ENCODE measurements at places on chromosomes 4 and X.
A peak's percentile ranks its signal among the peaks of the same experiment; 100 is the strongest.

DNA sequence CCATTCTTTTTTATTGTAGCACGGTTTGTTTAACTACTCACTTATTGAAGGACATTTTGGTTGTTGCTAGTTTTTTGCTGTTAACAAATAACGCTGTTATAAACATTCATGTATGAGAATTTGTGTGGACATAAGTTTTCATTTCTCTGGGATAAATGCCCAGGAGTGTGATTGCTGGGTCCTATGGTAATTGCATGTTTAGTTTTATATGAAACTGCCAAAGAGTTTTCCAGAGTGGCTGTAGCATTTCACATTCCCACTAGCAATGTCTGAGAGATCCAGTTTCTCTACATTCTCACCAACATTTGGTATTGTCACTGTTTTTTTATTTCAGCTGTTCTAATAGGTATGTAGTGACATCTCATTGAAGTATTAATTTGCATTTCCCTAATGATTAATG, 66.8 kb downstream of the PLAC1 start:
- no peak for DNase-seq

DNA sequence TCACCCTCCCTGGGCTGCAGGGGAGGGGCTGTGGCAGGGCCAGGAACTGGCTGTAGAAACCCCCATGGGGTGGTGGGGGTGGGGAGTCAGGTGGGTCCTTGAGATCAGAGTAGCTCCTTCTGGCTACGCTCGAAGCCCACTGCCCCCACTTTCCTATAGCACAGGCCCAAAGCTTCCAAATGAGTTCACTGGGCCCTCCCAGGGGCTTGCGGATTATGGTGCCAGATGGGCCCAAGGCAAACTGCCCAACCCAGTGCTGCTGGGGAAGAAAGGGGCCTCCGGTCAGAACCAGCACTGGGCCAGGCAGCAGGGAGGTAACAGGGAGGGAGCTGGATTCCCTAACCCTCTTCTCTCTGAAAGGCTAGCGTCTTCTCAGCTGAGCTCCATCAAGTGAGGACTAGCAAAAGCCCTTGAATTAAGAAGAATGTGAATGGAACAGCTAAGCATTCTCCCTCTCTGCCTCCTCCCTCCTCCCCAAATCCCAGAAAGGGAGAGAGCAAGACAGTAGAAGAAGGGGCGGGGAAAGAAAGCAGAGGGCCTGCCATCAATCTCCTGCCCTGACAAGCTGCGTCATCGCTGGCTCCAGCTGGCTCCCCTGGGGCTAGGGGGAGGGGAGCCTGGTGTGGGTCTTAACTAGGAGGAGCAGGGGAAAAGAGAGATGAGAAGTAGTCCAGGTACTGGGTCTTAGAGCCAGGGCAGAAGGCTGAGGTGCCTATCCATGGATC, 34.7 kb downstream of the FRMPD3 start:
- no peak for DNase-seq

- DNase-seq = no peak
These were observed 211.2 kb upstream of the KIT start for GRCh38 chr4:54446581-54446980.

GRCh38 chrX:109372291-109372690, 109.6 kb downstream of the GUCY2F start:
- DNase-seq = no peak

- no peak for DNase-seq
These were observed 329.4 kb downstream of the NAF1 start for GRCh38 chr4:162837241-162837640.

DNA sequence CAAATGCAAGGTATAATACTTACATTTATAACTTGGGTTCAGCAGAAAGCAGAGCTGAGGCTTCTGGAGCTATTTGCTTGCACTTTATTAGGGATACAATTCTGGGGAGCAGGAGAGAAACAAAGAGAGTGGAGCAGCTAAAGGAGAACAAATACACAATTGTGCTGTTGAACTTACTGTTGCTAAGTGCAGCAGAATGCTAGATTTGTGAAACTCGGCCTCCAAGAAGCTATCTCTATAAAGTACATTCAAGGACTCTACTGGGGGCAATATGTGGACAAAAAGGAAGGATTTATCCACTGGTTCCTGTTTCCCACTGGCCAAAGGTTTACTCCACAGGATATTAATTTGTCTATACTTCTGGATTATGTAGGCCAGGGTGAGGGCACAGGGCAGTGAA, 86.8 kb downstream of the PPP1R2C start:
- no peak for DNase-seq

DNA sequence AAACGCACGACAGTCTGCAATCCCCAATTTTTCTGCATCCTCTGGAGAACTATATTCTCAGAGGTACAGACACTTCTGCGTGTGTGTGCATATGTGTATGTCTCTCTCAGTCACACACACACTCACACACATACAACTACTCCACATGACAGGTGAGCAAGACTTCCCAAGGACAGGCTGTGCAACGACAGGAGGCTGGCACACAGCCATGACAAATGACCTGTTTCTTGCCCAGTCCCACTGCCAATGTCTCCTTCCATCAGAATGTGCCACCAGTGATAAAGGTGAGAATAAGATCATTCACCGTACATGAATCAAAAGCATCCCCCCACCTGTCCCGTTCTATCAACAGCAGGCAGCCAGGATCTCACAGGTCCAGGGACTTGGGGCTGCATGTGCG, 52.4 kb downstream of the PPP2R2C start:
- no peak for DNase-seq

DNA sequence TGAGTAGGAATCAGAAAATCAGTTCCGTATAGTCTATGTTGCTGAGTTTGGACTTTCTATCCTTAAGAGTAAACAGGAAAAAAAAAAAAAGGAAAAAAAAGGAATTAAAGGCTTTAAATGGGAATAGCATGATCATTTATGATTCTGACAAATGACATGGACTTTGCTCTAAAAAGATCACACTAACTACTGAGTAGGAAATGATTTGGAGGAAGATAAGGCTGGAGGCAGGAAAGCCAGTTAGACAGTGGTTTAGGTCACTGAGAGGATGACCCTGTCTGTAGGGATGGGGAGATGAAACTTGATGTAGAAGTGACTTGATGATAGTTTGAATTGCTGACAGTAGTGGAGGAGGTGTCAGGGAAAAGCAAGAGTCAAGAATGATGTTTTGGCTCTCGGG, 9.2 kb upstream of the JADE1 start:
- no peak for DNase-seq

- DNase-seq = no peak
These were observed 109.9 kb upstream of the FAM47C start for GRCh38 chrX:36898301-36898700.

- no peak for DNase-seq
These were observed 89.3 kb upstream of the KLF3 start for GRCh38 chr4:38574559-38575333.

- no peak for DNase-seq
These were observed 8.1 kb downstream of the SH3BP2 start for GRCh38 chr4:2800691-2801596.

GRCh38 chr4:153553819-153554170, 87.6 kb downstream of the TMEM131L start:
- DNase-seq = no peak

GRCh38 chr4:187060551-187060950, 336.9 kb upstream of the FAT1 start:
- no peak for DNase-seq

GRCh38 chr4:160371446-160371845, 1268.6 kb downstream of the RAPGEF2 start:
- DNase-seq = no peak

- no peak for DNase-seq
These were observed 82.9 kb downstream of the OR13H1 start for GRCh38 chrX:131626681-131627296.

GRCh38 chrX:107454302-107454701, 4.8 kb downstream of the FRMPD3 start:
- no peak for DNase-seq

GRCh38 chr4:27059446-27059845, 198.8 kb downstream of the STIM2 start:
- DNase-seq = no peak

DNA sequence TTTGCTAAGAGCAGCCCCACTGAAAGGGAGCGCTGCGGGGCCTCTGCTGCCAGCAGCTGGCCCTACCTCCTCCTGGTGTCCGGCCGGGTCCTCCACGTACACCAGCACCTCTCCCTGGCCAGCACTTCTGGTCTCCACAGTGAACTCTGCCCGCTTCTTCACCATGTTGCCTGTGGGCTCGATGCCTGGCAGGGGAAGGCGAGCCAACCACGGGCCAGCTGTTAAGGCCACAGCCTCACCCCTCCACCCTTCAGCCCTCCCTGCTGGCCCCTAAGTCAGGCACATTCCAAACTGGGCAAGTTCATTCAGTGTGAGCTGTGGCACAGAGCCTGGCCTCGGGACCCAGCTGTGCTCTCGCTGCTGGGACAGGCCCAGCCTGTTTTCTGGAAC, 7.8 kb downstream of the FLNA start:
- DNase-seq = no peak

DNA sequence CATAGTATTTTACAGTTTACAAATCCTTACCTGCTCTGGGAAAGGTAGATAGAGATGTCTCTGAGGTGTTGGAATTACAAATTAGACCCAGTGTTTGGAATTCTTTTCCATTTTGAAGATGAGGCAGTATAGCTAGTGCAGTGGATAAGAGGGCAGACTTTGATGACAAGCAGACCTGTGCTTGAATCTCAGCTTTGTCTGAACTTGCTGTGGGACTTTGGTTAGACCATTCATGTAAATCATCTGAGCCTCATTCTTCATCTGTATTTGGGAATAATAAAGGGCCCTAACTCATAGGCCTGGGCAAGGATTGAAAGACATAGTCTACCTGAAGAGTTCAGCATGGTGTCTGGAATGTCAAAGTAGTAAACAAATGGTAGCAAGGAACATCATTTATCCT, 77.2 kb upstream of the BOD1L1 start:
- no peak for DNase-seq

- DNase-seq = no peak
These were observed 114.5 kb upstream of the ACSL4 start for GRCh38 chrX:109847257-109848187.

GRCh38 chr4:38452009-38452408, 212.0 kb upstream of the KLF3 start:
- DNase-seq = no peak

GRCh38 chr4:88286897-88287296, 2.5 kb upstream of the PPM1K start:
- DNase-seq = no peak

- no peak for DNase-seq
These were observed 94.1 kb upstream of the TLR2 start for GRCh38 chr4:153589703-153590595.

DNA sequence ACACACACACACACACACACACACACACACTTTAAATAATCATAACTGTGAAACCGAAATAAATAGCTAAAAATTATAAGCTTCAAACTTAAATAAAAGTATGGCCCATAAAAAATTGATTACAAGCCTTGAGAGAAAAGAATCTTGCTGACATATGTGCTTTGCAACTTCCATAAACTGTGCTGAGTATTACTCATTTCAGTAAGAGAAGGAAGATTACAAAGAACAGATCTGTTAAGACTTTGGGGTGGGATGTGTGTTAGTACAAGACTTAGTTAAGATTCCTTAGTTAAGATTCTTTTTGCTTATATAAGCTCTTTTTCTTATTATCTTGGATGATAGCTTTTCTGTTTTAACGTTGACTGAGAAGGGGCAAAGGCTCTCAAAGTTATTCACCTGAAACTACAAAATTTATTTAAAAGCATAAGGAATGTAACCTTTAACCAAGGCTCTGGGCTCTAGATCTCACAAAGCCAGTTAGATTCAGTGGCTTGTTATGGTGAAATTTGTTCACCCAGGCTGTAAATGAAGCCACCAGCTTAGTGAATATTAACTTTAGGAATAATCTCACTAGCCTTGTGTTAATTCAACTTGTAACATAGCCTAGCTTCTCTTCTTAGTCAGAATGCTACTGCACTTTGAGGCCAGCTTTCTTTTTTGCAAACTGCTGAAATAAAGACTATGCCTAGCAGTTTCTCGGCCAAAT, 58.2 kb downstream of the ARSJ start:
- DNase-seq = no peak

- no peak for DNase-seq
These were observed 99.2 kb downstream of the SORCS2 start for GRCh38 chr4:7291372-7292114.

- no peak for DNase-seq
These were observed 651.1 kb downstream of the ANKRD50 start for GRCh38 chr4:124061413-124061812.

DNA sequence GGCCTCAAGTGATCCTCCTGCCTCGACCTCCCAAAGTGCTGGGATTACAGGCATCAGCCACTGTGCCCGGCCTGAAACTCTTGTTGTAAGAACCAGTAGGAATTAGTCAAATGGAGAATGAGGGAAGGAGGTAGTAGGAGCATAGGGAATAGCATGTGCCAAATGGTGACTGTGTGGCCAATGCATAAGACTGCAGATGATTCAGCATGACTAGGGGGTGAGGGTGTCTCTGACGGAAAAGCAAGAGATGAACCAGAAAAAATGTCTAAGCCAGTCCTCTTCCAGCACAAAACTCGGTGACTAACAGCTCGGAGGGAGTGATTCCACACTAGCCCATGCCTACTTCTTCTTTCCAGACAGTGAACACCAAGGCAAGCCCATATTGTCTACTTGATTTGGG, 58.2 kb upstream of the DUSP21 start:
- no peak for DNase-seq

DNA sequence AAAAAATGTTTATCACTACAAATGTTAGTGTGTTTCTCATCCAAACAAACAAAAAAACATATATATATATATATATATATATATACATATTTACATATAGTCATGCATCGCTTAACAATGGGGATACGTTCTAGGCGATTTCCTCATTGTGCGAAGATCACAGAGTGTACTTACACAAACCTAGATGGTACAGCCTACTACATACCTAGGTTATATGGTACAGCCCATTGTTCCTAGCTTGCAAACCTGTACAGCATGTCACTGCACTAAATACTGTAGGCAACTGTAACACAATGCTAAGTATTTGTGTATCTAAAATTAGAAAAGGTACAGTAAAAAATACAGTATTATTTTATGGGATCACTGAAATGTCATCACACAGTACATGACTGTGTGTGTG, 16.4 kb upstream of the TMSB4X start:
- no peak for DNase-seq

GRCh38 chrX:37686996-37687395, 1.4 kb downstream of the XK start:
- no peak for DNase-seq

DNA sequence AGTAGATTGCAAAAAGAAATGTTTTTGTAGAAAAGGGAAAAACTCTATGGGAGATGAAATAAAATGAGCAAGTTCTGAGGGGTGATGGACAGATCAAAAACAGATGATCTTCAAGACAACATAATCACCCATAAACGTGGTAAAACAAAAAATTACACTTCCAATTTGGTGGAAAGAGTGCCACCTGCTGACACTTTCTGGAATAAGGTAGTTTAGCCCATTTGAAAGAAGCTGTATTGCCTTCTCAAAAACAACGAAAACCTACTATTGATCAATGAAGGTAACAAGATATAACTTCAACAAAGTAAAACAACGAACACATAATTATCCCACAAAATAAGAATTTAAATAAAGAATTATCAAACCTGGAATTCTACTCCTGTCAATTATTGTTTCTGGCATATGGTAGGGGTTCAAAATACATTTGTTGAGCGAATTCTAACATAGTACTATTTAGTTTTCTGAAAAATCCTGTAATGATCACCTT, 2.5 kb downstream of the COQ2 start:
- DNase-seq = peak; percentile 25

GRCh38 chr4:42396752-42397634, at the start of gene SHISA3:
Gene SHISA3, plus strand, starts transcription at chr4:42397488. Its CDS starts 569 bp downstream, at chr4:42398057.
- DNase-seq = no peak

- DNase-seq = no peak
These were observed 57.6 kb downstream of the MAPK10 start for GRCh38 chr4:86302251-86302650.

GRCh38 chrX:100915562-100915961, 13.2 kb downstream of the XKRX start:
- DNase-seq = no peak
